ENCODE measurements at places on chromosomes 11 and 22.

DNA sequence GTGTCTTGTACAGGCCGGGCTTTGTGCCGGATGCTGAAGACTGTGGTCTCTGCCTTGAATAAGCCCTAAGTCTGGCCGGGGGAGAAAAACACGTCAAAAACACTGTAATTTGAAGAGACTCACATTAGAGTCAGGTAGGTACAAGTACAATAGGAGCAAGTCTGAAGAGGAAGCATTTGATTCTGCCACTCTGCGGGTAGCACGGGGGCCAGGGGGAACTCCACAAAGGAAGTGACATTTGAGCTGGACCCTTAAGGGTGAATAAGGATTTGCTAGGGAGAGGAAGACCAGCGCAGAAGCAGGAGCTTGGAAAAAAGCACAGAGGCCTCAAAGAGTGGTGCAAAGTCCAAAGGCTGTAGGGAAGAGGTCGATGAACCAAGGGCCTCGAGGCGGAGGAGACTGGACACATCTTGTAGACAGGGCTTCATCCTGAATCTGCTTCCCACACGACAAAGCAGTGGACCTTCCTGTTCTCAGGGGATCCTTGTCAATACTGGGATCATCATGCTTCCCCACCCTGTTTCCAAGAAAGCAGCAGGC is 38.7 kb downstream of the BUD13 start:
- no peak for DNase-seq

DNA sequence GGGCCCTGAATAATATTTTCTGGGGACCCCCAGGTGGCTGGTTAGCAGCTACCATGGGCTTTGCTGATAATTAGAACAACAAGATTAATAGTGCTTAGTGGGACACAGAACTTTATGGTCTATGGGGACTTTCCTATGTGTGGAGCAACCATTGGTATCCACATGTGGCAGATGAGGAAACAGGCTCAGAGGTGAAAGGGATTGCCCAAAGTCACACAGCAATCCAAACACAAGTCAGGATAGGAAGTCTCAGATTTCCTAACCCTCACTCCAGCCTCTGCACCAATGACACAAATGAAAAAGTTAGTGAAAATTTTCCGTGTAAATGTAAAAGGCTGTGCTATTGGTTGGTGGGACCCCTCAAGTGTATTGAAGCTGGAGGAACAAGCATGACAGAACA is 15.3 kb upstream of the SLCO2B1 start:
- no peak for DNase-seq

DNA sequence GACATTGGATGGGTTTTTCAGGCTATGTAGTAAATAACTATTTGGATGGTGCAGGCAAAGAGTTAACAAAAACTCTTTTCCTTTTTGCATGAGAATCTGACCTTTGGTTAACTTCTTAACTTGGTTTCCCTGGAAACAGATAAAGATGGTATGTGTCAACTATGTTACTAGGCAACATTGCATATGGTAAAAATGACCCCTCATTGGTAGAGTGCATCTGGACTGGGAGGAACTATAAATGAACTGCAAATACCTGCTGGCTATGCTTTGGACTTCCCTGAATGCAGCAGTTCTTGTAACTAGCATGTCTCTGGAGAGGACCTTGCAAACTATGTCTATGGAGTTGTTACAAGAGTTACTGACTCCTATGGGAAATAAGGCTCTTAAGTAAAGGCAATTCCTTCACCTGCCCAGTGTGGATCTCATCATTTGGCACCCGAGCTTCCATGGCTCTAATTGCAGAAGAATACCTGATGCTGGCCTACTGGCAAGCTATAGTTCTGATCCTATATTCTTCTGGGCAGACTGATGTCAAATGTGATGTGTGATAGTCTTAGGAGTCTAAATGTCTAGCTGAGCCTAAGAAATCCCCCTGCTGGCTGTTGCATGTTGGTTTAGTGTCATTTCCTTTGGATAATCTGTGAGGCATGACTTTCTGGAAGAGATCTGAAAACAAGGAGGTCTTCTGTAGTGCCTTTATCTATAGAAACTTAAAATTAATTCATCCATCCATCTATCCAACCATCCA is 126.7 kb upstream of the MTMR2 start:
- no peak for DNase-seq

DNA sequence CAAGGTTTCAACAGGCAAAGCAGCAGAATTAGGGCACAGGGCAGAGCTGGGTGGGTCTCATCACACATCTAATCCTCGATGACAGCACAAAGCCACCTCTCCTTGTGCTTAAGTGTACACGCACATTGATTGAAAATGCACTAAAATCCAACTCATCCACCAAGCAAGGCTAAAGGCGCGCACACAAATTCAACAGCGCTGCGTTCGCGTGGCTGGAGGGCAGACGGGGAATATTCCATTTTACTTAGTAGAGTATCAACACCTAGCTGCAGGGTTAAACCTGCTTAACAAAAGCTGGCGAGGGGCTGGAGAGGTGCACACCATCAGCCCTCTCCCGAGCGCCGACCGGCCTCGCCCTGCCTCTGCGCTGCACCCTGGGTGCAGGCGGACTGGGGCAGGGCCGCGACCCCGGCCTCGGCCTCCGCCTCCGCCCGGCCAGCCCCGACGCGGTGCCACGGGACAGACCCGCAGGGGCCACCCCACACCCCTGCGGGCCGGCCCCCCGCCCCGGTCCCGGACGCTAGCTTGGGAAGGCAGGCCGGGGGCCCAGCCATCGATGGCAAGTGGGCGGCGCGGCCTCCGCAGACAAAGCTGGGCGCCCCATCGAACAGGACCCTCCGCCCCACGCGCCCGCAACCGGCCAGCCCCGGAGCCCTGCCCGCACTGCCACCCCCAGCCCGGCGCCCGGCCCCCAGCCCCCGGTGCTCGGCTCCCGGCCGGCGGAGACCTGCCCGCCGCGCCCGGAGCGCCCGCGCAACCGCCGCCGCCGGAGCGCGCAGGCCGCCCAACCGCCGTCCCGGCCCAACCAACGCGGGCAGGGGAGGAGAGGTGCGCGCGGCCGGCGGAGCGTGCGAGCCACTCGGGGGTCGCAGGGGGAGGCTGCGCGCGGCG is 929 bp downstream of the PRDM10 start:
- DNase-seq, result peak; percentile 10

- no peak for DNase-seq
These were observed 8.8 kb downstream of the FOXR1 start for GRCh38 chr11:118980191-118980881.

- no peak for DNase-seq
These were observed 45.2 kb downstream of the SEZ6L start for GRCh38 chr22:26214466-26214865.

DNA sequence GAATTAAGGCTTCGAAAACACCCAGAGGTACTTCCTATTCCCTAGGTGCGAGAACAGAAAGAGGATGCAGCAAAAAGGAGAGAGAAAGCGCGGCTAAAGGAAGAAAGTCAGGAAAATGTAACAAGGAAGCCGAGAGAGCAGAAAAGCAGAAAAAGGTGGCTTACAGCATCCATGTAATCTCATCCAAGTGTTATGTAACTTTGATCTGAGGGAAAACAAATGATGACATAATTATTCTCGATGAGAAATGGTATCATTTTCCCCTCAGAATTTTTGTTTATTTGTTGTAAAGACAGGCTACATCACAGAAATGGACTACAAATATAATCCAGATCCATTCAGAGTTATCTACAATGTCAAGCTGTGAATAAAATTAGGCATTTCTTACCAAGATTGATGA is 69.1 kb upstream of the APOA1 start:
- no peak for DNase-seq

DNA sequence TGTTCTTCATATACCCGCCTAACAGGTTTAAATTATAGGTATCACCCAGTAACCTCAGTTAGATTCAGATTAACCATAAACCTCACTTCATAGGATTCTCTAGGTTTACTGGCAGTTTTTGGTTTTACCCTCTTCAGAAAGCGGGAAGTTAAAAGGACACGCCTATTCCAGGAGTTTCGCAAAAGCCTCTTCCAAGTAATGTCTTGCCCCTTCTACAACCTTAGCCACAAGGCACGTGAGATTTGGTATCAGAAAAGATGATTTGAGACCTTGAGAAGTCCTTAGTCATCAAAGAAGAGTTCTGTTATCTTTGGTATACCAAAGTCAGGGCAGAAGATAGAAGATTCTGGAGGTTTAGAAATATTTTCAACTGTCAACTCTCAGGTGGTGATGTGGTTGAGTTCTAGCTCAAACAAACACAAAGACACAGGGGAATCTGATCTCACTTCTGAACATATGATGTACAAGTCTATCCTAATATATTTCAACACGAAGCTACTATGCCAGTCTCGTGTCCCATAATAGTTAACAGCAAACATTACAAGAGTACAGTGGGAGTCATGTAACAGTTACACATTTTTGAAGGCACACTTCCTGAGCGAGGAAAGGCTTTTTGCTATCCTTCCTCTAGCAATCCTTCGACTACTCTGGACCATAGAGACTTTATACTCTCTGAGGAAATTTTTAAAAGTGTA is 103.5 kb downstream of the USP35 start:
- DNase-seq, result no peak

- peak; percentile 28 for DNase-seq
These were observed 44.7 kb downstream of the CCDC90B start for GRCh38 chr11:83241291-83241946.

GRCh38 chr11:18193010-18193409 is 20.4 kb downstream of the MRGPRX4 start:
- DNase-seq, result no peak

DNA sequence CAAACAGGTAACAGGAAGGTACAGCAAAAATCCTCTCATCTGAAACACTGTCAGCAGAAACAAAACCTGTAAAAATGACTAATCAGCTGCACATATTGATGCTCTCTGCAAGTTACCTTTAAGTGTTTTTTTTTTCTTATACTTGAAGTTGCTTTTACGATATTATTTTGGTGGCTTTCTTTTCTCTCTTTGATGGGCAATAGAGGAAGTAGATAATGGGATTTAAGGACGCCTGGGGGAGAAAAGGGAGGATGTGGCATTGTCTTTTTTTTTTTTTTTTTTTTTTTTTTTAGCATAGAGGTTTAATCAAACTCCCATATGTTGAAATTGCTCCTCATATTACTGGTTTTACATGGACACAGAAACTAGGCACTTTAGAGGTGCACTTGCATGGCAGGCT is 11.4 kb upstream of the ADSL start:
- no peak for DNase-seq

DNA sequence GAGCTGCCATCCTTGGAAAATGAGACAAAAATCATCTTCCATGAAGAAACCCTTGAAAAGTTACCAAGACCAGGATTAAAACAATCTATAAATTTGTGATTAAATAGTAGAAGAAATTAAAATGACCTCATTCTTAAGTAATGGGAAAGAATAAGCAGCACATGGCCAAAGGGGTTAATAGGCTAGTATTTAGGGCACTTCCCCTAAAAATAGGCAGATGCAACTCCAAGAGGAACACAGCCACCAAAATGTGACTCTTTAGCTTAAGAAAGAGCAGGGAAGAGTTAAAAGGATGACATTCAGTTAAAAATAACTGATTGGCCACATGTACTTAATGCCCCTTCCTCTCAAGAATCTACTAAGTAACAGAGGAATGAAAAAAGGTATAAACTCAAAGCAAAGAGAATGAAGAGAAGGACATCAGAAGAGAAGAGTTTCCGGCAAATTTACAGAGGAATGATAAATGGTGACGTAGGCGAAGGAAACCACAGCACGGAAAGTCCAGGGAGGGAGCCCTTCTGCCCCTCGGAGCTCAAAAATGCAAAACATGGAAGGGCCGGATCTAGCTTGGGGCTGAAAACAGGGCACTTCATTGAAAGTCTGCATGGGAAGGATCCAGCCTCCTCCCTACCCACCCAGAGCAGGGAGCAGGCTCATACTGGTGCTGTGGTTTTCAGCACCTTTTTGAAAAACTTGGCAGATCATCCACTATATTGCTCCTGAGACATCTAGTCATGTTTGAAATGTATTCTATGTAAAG is 17.8 kb downstream of the SCUBE2 start:
- DNase-seq, result no peak

GRCh38 chr11:20656901-20657300 is 12.5 kb upstream of the NELL1 start:
- peak; percentile 60 for DNase-seq

- no peak for DNase-seq
These were observed 76.9 kb downstream of the ADAMTS15 start for GRCh38 chr11:130525307-130525706.

GRCh38 chr11:71934213-71934612 is 5.4 kb downstream of the RNF121 start:
- no peak for DNase-seq

DNA sequence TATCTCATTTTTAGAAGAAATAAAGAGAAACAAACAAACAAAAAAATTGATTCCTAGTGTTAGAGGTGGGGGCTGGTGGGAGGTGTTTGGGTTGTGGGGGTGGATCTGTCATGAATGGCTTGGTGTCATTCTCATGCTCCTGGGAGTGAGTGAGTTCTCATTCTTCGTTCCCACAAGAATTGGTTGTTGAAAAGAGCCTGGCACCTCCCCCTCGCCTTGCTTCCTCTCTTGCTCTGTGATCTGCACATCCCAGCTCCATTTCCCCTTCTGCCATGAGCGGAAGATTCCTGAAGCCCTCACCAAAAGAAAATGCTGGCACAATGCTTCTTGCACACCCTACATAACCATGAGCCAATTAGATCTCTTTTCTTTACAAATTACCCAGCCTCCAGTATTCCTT is 277.8 kb downstream of the ST3GAL4 start:
- no peak for DNase-seq

GRCh38 chr11:121576531-121576930 is 123.8 kb upstream of the SORL1-AS1 start:
- no peak for DNase-seq

- no peak for DNase-seq
These were observed 14.4 kb upstream of the CDC42EP1 start for GRCh38 chr22:37545703-37546436.

DNA sequence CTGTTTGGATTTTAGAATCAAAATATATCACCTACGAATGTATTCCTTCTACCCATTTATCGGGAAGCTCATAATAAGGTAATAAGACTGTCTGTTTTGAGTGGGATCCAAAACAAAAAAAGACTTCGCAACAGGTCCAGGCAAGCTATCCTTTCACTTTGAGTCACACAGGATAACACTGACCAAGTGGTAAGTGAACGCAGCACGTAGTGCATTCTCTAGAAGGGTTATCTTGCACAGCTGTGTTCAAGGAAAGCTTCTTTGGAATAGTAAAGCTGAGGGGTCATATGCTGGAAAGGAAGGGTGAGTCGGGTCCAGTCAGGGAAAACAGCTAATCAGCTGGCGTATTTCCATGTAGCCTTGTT is 22.3 kb upstream of the NRGN start:
- DNase-seq, result no peak

GRCh38 chr11:23212807-23213206 is 352.5 kb upstream of the CCDC179 start:
- no peak for DNase-seq

GRCh38 chr11:35045236-35045820 is 93.6 kb upstream of the CD44 start:
- DNase-seq, result no peak

GRCh38 chr11:67464411-67465188 is 4.5 kb downstream of the TMEM134 start:
- no peak for DNase-seq

- DNase-seq, result no peak
These were observed 28.9 kb upstream of the RAB1B start for GRCh38 chr11:66239511-66239910.

DNA sequence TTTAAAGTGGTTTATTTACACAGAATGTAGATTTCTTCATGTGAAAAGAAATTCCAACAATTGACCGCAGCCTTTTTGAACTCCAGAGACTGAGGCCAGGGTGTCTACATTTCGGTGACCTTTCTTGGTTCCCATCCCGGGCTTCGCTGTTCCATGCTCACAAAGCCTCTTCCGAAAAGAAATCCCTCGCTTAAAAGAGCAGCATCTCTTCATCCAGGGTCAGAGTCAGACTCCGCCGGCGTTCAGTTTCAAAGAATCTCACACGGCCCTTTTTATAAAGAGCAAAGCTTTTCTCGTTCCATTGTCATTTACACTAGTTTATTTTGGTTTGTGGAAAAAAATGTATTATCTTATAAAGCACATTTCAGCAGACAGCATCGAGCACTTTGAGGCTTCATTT is 530.6 kb upstream of the B3GAT1 start:
- DNase-seq, result no peak
